Activated CD8-positive, alpha-beta memory T cell treated with anti-CD3 and anti-CD28 coated beads for 4 hours (primary cell): ENCODE measurements at places on chromosomes 3 and 15.

GRCh38 chr3:71964170-71964569 is 179.2 kb upstream of the PROK2 start:
- no peak for DNase-seq

- no peak for DNase-seq
Measured at GRCh38 chr15:56460071-56460470, 4.9 kb downstream of the MNS1 start.

DNA sequence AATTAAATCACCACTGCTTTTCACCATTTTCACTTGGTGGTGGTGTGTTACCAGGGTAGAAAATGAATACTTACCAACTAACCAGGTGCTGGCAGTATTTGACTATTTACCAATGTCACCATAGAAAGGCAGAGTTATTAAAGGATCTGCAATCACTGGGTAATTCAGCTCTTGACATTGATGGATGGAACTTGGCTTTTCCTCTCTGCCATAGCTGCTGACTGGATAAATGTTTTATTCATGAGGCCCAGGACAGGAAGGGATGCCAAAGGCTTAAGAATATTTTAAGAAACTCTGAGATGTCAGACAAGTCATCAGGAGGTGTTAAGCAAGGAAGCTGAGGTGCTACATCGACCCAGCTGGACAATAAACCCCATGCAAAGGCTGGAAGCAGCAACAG is 495.5 kb upstream of the CFAP20DC start:
- DNase-seq, result no peak

DNA sequence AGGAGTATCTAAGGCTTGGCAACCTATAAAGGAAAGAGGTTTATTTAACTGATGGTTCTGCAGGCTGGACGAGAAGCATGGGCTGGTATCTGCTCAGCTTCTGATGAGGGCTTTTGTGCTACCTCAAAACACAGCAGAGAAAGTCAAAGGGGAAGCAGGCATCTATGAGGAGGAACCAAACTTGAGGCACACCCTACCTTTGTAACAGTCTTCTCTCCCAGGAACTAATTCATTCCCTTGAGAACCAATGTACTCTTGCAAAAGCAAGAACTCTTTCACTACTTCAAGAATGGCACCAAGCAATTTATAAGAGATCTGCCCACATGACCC is 109.0 kb downstream of the CGGBP1 start:
- DNase-seq, result no peak

DNA sequence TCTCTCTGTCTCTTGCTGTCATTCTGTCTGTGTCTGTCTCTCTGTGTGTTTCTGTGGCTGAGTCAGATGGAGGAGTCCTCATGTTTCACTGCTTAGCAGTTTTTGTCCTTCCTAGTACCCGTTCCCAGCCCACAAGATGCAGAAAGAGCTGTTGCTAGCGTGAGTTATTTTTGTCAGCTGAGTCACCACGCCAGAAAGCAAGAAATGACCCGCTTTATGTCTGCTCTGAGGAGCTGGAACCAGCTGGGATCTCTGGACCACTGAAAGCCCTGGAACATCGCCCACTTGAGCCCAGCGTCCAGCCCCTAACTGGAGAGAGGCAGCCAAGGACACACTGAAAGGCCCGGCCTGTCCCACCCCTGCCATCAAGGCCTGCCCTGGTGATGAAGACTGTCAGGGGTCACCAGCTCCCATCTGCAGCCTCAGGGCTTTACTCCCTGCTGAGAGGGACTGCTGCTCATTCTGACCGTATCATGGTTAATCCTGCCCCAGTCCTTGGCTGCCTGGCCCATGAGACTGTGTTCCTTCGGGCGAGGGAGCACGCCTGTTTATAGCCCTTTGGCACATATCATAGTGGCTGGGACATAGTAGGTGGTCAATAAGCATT is 101.7 kb upstream of the TPM1 start:
- DNase-seq, result no peak

DNA sequence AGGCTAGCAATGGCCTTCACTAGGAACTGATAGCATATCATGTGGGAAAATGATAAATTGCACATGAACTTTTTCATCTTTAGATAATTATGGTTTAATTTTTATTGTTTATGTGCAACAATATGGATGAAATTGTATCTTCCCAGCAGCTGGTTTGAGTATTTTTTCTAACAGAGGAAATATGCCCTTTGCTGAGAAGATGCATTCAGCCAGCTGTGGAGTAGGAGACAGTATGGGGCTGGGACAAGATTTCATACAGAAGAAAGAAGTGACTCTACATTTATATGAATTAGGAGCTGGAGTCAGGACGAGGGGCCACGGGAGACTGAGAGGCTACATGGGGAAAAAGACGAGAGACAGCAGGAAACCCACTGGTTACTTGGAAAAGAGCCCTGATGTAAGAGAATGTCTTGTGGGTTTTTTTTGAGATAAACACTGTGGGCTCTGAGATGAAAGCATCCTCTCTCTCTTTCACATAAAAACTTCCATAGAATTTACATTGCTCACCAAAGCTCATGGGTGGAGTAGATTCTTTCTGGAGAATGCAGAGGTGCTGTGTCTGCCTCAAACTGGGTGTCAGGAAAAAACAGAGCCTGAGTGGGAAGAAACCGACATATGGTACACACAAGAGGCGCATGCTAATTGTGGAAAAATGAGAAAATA is 115.2 kb upstream of the PDZRN3 start:
- no peak for DNase-seq

GRCh38 chr3:168722091-168722490 is 626.4 kb upstream of the GOLIM4 start:
- no peak for DNase-seq

GRCh38 chr3:112653881-112654300 is 12.9 kb upstream of the CCDC80 start:
- no peak for DNase-seq

DNA sequence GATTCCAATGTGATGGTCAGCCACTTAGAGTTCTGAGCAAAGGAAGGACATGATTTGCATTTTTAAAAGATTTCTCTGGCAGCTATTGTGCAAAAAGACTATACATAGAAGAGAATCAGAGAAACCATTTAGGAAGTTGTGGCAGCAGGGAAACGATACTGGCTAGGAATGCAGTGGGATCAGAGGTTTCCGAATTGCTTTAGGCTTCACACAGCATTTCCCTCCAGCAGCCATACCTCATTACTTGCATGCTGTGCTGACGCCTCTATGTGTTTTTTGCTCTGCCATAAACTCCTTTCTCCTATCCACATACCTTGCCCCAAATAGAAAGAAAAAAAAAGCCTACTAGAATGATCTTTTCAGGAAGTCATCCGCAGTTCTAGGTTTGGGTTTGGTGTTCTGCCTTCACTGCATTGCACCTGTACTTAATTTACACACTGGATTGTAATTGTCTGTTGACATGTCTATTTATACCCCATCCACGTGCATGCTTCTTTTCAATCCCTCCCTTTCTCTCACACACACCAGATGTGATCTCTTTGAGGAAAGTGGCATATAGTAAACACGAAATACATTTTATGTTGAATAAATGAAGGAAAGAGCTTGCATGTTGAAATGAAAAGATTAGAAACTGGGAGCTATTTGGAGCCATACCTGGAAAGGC is 860.3 kb upstream of the SEMA6D start:
- DNase-seq, result no peak

DNA sequence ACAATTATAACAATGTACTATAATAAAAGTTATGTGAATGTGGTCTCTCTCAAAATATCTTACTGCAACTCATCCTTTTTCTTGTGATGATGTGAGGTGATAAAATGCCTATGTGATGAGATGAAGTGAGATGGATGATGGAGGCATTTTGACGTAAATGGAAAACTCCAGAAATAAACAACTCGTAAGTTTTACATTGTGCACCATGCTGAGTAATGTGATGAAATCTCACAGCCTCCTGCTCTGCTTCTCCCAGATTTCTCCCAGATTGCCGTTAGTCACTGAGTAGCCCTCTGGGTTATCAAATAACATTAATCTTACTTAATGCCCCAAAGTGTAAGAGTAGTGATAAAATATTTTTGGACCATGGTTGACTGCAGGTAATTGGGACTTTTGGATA is 64.8 kb upstream of the SLCO2A1 start:
- no peak for DNase-seq

DNA sequence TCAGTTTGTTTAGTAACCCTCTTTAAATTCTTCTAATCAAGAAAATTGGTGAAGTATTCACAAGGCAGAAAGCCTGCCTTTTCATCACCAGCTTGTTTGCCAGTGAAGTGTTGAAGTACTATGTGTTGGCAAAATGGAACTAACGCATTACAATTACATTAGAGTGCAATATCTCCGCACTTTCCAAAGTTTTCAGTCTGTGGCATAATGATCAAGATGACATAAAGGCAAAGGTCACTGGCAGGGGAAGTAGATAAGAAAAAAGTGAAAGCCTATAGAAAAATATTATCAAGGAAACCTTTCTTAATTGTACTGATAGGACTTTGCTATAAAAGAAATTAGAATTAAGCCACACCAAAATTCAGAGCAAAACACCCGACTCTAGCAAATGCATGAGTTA is 25.0 kb upstream of the TM4SF1 start:
- DNase-seq, result no peak

DNA sequence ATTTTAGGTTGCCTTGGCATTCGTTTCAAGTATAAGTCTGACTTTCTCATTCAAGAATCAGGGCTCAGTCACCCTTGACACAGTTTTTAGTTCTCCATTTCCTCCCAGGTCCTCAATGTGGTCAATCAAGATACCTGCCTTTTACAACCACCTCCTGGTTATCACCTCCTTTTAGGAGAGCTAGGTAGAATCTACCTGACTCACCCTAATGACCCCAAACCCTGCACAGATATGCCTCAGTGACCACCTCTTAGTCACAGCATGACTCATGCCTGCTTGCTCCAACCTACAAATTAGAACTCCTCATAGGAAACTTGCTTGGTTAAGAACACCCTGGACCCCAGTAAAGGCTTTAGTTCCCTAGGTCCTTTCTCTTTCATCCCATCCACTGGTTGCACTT is 22.5 kb downstream of the DMXL2 start:
- no peak for DNase-seq

DNA sequence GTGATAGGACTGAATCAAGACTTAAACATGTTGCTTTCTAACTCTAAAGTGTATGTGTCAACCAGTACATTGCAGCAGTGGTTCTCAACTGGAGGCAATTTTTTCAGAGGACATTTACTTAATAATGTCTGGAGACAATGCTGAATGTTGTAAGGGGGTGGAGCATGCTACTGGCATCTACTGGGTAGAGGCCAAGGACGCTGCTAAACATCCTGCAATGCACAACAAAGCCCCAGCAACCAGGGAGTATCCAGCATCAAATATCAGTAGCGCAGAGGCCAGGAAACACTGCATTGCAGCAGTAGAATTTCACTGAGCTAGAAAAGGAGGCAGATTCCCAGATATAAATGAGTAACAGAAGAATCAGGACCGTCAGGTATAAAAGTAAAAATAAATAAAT is 79.8 kb upstream of the GRM7 start:
- DNase-seq, result no peak

- DNase-seq, result no peak
Measured at GRCh38 chr3:126979046-126979628, 3.8 kb upstream of the PLXNA1 start.

DNA sequence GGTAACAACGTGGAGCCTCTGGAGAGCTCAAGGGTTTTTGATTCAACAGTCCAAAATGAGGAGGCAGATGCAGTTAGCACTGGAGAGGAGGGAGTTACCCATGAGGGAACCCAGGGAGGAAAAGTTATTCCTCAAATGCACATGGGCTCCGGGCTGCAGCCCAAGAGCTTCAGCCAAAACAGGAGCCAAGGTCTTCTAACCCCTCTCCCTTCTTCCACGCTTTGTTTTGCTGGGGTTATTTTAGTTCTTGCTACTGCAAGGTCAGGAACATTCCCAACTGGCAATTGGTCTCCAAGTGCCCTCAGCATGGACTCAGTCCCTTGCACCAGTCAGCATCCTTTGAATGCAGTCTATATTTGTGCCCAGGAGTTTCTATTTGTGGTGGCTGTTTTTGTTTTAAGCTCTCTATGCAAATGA is 90.0 kb downstream of the TGFBR2 start:
- DNase-seq, result no peak

GRCh38 chr15:63373330-63373729 is 8.3 kb downstream of the CA12 start:
- no peak for DNase-seq

- no peak for DNase-seq
Measured at GRCh38 chr3:109563149-109563548, 225.8 kb upstream of the DPPA4 start.

DNA sequence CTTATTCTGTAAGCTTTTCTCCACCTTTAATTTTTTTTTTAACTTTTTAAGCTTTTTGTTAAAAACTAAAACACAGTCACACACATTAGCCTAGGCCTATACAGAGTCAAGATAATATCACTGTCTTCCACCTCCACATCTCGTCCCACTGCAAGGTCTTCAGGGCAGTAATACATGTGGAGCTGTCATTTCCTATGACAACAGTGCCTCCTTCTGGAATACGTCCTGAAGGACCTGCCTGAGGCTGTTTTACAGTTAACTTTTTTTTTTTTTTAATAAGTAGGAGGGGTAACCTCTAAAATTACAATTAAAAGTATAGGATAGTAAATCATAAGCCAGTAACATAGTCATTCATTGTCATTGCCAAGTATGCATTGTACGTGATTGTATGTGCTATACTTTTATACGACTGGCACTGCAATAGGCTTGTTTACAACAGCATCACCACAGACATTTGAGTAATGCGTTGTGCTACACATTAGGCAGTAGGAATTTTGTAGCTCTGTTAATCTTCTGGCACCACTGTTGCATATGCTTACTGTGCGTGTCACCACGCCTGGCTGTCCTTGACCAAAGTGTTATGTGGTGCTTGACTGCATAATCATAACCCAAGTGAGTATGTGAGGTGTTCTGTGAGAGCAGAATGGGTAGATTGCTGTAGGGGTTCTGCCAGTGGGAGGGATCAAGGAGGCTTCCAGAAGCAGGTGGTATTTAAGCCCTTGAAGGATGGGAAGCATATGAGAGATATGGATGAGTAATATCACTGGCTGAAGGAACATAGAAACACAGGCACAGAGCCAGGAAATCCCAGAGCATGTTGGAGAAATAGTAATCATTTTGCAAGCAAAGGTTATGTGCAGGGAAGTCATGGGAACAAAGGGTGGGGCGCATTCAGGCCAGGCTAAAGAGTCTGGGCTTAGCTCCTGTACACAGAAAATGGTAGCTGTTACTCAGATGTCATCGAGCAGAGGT is 18.3 kb downstream of the FBXO22 start:
- no peak for DNase-seq

DNA sequence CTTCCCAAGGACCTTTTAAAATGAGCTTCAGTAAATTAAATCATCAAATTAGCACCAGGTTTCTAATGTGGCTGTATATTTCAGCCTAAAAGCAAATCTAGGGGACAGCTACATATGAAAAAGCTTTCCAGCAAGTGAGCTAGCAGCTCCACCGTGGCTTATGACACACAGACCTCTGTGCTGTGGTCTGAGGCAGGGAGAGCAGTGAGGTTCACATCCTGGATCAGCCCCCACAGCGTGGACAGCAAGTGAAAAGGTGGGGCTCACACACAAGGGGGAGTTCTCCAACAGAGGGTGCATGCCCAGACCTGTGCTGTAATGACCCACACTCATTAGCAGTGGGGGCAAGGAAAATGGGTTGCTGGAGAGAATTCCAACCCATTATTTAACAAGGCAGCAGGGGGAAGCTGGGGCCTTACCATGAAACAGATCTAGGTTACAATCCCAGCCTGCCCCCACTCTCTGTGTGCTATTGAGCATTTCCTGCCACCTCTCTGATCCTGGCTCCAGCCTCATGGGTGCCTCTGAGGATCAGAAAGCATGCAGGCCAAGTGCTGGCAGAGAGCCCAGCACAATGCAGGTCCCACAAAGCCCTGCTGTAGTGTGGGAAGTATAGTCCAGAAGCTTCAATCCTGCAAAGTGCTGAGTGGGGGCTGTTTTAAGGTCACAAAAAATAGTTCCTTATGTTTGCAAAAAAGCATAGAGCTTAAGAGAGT is 48.2 kb downstream of the RASGRF1 start:
- DNase-seq, result no peak
